IMR-90 (cell line): ENCODE measurements at places on chromosomes 11 and 22. TPM values are rescaled to one million over a fixed set of nuclear protein-coding genes. Genes with fewer than 3 reads are reported as not detected.

DNA sequence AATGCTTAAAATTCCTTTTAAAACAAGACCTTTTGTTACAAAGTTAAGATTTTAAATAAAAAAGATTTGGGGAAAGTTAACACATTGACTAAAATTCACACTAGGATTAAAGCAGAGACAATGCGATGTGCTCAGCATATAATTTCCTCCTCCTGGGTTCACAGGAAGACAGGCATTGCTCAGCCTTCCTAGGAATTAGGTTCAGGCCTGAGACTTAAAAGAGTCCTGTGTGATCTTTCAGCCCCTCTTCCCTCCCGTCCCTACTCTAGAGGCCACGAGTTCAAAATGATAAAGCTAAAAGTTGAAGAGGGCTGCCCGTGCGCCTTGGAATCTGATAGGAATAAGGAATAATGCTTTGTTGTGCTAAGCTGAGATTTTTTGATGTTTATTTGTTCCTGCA is 218.6 kb downstream of the KIRREL3 start:
- DNase-seq = no peak

NPTXR gene
- 0.28 and 0.36 TPM in 2 replicates for total RNA-seq

GRCh38 chr11:3807909-3808860 is at the start of gene PGAP2:
PGAP2 (plus strand) TSS chr11:3808560; CDS start chr11:3811260, 2,700 bp downstream.
- peak; percentile 35 for DNase-seq

PAMR1 gene
- total RNA-seq = 65.5 and 80.7 TPM in 2 replicates

MTCH2 gene
- 163 and 207 TPM in 2 replicates for total RNA-seq
